ENCODE measurements at places on chromosomes 7 and 10.

DNA sequence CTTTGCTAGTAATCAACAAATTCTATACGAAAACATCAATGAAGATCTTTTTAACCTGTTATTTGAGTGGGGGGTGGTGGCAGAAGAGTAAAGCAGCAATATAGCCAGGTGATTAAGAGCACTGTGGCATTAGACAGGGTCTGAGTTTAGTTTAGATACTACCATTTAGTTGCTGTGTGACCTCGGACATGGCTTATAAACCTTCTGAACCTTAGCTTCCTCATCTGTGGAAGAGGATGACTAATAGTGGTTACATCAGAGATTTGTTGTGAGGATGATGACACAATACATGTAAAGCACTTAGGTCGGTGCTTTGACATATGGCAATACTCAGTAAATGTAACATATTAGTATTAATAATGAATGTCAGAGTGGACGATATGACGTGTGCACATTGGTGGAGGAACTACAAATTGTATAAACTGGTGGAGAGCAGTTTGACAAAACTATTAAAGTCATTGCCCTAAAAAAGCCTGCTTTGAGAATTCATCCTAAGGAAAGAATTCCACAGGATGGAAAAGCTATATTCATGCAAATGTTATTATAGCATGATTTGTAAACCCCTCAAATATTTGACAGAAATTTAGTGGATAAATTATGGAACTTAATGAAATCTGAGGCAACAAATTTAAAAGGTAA, 24.3 kb downstream of the SPAG6 start:
- no peak for DNase-seq

DNA sequence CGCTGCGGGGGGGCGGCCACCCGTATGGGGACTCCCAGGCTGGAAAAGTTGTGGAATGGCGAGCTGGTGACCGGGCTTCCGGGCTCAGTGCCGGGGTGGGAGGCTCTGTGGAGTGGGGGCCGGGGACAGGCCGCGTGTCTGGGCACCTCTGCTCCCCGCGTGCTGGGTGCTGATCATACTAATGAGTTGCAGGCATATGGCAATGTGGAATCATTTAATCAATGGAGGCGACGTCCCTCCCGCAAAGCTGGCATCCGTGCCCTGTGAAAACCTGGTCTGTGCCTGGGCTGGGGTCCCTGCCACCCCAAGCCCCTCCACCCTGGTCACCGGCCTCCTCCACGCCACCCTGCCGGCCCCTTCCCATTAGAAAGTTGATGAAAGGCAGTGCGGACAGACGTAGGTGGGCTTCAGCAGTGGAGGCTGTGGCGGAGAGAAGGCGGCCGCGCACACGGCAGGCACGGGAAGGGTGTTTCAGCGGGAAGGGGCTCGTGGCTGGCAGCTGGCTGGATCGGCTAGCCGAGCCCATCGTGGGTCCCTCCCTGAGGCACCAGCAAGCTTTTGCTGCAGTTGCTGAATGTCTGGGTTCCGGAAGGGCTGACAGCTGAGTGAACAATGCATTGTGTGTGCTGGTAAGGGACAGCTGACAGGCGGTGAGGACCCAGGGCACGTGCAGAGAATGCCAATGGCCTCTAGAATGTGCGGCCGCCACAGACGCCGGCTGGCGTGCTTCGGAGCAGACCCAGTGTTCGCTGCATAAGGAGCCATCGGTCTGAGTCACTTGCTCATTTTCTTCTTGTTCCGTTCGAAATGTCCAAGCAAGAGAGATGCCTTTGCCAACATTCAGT, 1.5 kb downstream of the ADGRA1 start:
- no peak for DNase-seq

GRCh38 chr10:127034034-127034633, 128.9 kb downstream of the DOCK1 start:
- DNase-seq, result no peak

- DNase-seq, result peak; percentile 51
Observed at GRCh38 chr10:132446661-132447445, 49.9 kb downstream of the PWWP2B start.

DNA sequence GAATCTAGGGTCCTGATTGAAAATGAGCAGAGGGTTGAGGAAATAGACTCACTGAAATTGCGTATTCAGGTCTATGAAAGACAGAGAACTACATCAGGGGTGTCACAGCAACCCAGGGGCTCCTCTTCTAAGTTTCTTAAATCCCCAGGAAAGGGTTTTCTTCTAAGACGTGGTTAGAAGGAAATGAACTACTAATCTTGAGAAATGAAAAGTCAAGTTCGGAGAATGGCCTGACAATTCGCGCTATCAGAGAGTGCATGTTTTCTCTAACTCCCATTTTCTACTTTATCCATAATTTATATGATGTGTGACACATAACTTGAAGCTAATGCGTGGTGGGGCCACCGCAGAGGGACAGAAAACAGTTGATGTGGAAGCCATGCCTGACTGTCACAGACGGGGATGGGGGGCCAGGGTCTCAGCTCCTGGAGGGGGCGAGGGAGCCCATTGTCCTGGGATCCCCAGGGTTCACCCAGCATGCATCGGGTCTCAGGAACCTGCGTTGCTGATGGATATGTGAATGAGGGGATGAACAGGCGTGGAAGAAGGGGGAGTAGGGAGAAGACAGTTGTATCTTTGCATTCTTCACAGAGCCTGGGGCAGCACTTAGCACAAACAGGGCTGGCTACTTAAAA, 86.3 kb downstream of the PTPRE start:
- DNase-seq, result no peak

DNA sequence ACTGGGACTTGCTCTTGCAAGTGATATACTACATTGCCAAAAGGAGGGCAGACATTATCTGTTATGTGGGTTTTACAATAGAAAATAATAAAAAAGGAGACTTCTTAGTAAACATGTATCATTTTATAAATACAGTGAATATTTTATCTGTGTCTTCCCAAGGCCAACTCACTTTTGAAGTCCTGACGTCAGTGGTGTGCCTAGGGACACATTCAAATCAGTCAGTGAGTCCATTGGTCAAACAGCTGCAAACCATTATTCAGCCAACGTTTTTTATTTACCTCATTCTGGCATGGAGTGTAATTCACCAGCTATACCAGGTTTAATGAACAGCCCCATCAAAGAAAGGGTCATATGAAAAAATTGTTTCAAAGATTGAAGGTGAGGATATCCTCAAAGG, 263.7 kb downstream of the IPMK start:
- no peak for DNase-seq

- DNase-seq, result no peak
Observed at GRCh38 chr10:97307441-97307840, 11.6 kb upstream of the FRAT1 start.

GRCh38 chr7:10557375-10557774, 416.3 kb upstream of the PHF14 start:
- no peak for DNase-seq

DNA sequence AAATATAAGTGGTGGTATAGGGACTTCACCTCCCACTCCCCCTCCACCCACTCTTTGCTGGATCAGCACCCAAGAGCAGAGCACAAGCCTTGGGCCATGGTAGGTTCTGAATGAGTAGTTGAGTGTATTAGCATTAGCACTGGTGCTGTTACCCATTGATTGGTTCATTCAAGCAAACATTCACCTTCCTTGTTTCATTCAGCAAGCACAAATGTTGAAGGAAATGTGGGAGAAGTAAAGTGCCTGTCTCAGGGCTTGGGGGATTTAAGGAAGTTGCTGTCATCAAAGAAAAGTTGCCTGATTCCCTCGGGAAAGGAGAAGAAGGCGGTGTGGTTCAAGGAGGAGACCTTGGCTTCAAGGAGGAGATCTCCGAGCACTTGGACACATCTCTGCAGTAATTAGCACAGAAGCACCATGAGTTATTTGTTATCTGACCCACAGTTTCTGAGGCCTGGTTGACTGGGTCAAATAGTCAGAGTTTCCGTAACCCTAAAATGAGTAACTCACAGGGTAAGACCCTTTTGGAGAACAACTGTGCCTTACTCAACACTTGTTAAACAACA, 17.3 kb downstream of the IL2RA start:
- no peak for DNase-seq

GRCh38 chr7:96248405-96248804, 73.5 kb downstream of the SLC25A13 start:
- no peak for DNase-seq

Measured in CD8-positive, alpha-beta memory T cell (primary cell).